NCI-H82 (cell line): ENCODE measurements at places on chromosomes 11 and 22.

- DNase-seq: peak; percentile 75
Observed at GRCh38 chr11:20840341-20840740, 171.0 kb downstream of the NELL1 start.

GRCh38 chr22:25380122-25380747 is 160.8 kb downstream of the CRYBB2 start:
- DNase-seq: no peak

- DNase-seq: no peak
Observed at GRCh38 chr11:5486421-5486820, 2.1 kb upstream of the OR52D1 start.

GRCh38 chr22:18966748-18967147 is 30.7 kb upstream of the PRODH start:
- DNase-seq: no peak

DNA sequence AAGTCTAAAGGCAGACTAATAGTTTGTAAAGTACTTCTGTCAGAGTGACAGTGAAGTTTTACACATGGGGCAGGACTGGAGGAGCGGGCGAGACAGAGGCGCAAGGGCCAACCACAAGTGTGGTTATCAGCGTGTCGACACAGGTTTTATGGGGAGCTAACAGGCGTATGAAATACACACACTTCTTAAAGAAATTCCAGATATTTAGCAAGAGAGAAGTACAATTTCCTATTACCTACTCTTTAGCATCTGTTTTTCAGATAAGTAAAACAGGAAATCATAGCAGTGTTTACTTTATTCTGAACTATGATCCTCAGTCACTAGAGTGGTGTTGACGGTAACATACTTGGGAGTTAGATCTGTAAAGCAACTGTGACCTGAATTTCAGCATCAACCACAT is 22.5 kb downstream of the VSIG10L2 start:
- DNase-seq: no peak

DNA sequence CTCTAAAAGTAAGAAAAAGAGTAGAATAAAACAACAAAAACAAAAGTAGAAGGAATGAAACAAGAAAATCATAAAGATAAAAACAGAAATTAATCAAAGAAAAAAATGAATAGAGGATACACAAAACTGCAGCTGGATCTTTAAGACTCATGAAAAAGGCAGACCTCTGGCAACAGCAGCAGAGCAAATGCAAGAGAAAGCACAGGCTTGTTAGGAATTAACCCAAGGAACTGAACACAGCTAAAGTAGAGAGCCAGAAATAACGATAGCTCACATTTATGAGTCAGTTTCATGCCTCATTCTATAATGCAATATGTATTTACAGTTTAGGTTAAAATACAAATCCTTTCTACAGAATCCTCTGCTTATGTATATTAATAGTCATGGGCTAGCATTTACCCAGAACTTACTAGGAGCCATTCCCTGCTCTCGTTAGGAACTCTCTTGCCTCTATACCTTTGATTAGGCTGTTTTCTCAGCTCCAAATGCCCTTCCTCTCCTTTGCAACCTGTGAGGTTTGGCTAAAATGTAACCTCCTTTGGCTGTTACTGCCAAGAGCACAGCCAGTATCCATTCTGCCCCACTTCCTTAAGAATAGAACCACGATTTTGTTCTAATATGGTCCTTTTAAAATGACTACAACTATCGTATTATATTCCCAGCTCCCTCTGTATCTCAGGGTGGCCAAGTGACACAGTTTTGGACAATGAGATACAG is 38.3 kb upstream of the NFAM1 start:
- DNase-seq: no peak
